ENCODE measurements at places on chromosomes 7 and 10.

GRCh38 chr10:54681136-54681535 lies 119.9 kb downstream of the PCDH15 start:
- no peak for DNase-seq

GRCh38 chr10:130230036-130230435 lies 93.8 kb downstream of the GLRX3 start:
- DNase-seq = no peak

GRCh38 chr10:77020426-77021040 lies 617.1 kb downstream of the KCNMA1 start:
- DNase-seq = no peak

GRCh38 chr10:123424537-123424936 lies 241.6 kb upstream of the GPR26 start:
- no peak for DNase-seq

GRCh38 chr7:7573701-7574100 lies 7.0 kb downstream of the MIOS start:
- DNase-seq = no peak

DNA sequence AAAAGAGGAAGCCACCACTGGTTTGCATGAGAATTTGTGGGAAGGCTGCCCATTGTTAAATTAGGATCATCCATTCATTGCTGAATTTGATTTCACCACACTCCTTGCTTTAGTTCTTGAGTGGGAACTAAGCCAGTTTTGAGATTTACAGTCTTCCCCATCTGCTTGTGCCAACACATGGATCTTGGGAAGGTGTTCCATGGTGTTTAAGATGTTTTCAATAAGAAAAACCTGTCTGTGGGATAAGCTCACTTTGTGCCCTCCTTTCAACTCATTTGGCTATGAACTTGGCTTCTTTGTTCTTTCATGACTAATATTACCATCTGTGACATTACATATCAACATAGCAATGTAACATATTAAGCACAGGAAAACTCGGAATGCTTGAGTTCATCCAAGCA lies 73.2 kb downstream of the INHBA start:
- DNase-seq = no peak

- peak; percentile 10 for DNase-seq
Observed at GRCh38 chr7:24573554-24574338, 494 bp downstream of the PALS2 start.

DNA sequence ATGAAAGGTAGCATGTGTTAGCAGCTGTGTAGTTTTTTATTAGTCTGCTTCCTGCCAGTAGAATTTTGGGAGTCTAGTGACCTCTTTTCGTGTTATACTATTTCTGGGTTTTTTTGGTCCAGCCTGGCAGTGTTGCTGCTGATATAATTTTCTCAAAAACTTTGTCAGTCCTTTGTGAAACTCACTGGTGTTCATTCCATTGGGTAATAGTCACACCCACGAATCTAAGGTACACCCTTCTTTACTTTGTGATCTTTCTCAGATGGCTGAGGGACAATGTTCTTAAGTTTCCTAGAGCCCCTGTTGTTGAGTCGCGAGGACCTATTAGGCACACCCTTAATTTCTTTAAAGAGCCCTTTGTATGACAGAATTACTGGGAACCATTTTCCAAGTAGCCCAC lies 52.3 kb downstream of the TPST1 start:
- no peak for DNase-seq

- no peak for DNase-seq
Observed at GRCh38 chr7:43170571-43170970, 58.1 kb downstream of the HECW1 start.

GRCh38 chr7:46189255-46189790 lies 268.3 kb upstream of the IGFBP3 start:
- DNase-seq = no peak

GRCh38 chr7:90568213-90568612 lies 27.9 kb upstream of the CDK14 start:
- no peak for DNase-seq

- DNase-seq = no peak
Observed at GRCh38 chr7:21960922-21961321, 15.2 kb upstream of the CDCA7L start.

DNA sequence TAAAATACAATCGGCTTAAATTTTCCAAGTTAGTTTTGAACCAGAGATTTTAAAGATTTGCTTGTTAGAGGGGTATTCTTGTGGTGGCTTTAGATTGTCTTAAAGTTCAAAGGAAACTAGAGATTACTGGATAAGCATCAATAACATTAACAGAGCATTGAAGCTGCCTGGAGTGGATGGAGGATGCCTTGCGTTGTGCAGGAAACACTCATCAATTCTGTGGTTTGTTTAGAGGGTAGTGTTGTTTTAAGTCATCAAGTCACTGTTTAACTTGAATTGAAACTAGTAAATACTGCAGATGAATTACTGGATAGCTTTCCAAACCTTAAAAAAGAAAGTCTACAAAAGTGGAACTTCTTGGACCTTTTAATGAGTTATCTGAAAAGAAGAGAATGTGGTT lies 218.6 kb downstream of the CELF2 start:
- no peak for DNase-seq

GRCh38 chr10:52818019-52818418 lies 45.4 kb upstream of the MBL2 start:
- DNase-seq = no peak

DNA sequence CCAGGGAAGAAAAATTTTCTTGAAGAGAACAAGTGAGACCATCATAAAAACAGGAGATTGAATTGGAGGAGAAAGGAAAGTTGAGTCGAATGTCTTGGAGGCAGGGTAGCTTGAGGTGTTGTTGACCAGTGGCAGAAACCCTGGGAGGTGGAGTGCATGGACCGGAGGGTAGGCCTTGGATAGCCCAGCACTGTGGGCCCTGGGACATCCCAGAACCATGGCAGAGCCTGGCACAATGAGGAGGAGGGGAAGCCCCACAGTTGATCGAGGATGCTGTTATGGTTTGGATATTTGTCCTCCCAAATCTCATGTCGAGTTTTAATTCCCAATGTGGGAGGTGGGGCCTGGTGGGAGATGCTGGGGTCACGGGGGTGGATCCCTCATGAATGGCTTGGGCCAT lies 157.1 kb downstream of the ITGA8 start:
- no peak for DNase-seq

- DNase-seq = no peak
Observed at GRCh38 chr10:95906677-95907455, 909 bp upstream of the CC2D2B start.

GRCh38 chr7:42389697-42390096 lies 152.7 kb upstream of the GLI3 start:
- DNase-seq = no peak

- peak; percentile 52 for DNase-seq
Observed at GRCh38 chr10:101839416-101840063, 4.1 kb downstream of the KCNIP2 start.

- no peak for DNase-seq
Observed at GRCh38 chr7:128422037-128422436, 12.3 kb upstream of the IMPDH1 start.

- no peak for DNase-seq
Observed at GRCh38 chr10:472241-472910, 217.1 kb downstream of the DIP2C start.

All from stimulated activated CD4-positive, alpha-beta T cell treated with anti-CD3 and anti-CD28 coated beads, TNF-alpha, amount 100 ng/mL, for 1 hour (primary cell).